Effector memory CD8-positive, alpha-beta T cell (primary cell): ENCODE measurements at places on chromosomes 1 and 21.

- DNase-seq, result no peak
Observed at GRCh38 chr1:150182247-150182646, 32.5 kb downstream of the PLEKHO1 start.

GRCh38 chr1:11777658-11778322 is 15.8 kb downstream of the C1orf167 start:
- no peak for DNase-seq

DNA sequence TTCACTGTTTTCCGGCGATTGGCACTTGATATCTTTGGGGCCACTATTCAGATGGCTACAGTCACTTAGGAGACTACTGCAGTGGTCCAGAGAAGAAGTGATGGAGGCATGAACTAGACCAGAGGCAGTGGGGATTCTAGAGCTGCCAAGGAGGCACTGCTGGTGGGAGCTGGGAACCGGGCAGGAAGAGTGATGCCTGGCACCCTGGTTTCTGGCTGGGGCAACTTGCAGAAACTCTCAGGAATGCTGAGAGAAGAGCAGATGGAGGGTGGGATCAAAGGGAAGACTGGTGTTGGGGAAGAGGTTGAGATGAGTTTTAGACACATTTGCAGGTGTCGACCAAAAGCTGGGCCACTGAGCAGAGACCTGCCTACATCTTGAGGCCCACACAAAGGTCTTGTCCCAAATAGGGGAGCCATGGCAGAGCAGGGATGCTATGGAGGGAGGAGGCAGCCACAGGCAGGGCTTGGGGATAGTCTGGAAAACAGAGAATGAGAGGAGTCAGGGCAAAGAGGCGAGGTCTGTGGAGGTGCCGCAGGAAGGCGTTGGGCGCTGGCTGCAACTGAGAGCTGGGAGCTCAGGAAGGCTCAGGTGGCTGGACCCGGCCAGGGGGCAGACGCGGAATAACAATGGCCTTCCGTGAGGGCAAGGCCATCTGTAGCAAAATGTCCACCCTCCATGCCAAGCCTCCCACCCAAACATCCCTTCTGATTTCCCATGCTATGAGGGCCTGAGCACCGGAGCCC is 118.9 kb downstream of the TOMM20 start:
- no peak for DNase-seq

DNA sequence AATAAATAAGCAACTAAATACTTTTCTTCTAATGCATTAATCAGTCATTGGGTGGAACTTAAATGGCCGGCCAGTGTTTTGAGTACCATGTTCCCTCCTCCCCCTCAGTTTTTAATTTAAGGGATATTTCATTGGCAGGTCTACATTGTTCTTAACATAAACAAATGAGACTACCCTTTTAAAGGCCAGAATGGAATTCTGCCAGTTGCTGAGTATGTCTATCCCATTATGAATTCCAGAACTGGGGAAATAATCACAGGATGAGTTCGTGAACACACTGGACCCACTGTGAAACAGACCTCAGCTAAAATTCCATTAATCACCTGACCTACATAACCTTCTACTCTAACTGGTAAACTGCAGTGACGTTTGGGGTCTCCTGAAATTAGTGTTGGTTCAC is 305.5 kb upstream of the PKN2 start:
- no peak for DNase-seq

GRCh38 chr1:246772686-246773085 is 48.5 kb downstream of the SCCPDH start:
- no peak for DNase-seq

- DNase-seq, result no peak
Observed at GRCh38 chr1:74677926-74678325, 4.3 kb upstream of the ERICH3 start.

DNA sequence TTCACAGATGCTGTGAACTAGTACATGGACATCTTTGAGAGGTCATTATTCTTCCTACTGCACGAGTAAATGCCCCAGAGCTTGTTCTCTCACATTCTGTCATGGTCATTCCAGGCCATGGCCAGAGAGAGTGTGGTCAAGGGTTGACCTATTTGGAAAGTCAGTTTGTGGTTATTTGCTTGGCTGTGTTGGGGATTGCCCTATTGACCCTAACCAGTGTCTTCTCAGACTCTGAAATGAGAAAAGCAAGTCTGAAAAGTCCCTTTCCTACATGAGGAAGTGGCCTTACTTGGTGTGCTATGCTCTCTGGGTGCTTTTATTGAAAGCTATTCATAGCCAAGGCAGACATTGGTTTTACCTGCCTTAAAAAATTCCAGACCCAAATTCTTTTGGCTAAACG is 26.6 kb downstream of the CLIC6 start:
- no peak for DNase-seq

- DNase-seq, result peak; percentile 7
Observed at GRCh38 chr1:206816390-206817287, 44.3 kb upstream of the IL10 start.

DNA sequence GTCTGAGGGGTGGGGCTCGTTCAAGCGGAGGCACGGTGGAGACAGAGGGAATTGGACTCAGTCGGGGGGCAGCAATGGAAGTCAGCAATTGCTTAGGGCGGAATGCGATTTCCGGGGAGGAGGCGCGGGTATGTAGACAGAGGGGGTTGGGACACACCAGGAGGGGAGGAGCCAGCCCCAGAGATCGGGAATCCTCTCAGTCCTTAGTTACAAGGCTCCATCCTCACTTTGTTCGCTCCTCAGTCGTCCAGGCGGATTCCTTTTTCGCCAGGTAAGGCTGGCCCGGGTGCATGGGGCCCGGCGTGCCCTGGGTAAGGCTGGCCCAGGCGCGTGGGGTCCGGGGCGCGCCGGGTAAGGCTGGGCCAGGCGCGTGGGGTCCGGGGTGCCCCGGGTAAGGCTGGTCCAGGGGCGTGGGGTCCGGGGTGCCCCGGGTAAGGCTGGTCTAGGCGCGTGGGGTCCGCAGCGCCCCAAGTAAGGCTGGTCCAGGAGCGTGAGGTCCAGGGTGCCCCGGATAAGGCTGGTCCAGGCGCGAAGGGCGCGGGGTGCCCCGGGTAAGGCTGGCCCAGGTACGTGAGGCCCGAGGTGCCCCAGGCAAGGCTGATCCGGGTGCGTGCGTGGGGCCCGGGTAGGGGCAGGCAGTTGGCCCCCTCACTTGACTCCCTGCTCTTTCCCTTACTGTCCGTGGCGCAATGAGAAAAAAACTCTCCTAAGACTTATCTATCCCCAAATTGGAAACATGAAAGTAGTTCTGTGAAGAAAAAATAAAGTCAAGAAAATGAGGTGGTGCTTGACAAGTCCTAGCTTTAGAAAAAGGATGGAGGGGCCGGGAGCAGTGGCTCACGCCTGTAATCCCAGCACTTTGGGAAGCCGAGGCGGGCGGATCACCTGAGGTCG is at the start of gene L1TD1:
Gene L1TD1, plus strand, starts transcription at position 199 of the 894 bp plus-strand sequence. CDS start 11,780 bp downstream, outside the sequence.
- no peak for DNase-seq

DNA sequence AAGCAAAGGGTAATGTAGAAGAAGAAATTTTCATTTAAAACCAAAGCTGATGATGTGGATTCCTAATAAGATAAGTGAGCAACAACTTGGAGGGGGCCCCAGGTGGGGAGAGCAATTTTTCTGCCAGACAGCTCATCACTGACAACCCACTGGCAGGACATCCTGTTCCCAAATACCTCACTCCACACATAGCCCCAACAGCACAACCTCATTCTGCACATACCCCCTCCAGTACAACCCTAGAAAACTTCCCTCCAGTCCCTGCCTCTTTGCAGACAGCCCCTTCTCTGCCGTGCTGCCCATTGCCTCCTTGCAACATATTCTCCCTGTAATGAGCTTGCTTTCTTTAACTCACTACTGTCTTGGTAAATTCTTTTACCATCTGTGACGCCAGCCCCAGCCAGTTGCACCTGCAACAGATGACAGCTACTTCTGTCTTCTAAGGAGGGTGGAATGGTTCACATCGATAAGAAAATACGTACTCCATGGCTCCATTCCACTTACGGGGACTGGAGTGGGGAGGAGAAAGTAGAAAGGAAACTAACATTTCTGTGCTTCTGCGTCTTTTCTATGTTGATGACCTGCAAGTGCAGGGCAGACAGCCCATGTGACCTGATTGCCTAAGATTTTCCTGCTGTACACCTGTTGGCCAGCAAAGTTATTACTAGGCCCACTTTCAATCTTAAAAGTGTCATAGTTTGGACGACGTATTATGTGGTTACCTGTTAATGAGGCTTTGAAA is 14.7 kb downstream of the RHEX start:
- DNase-seq, result no peak

GRCh38 chr1:2208309-2209239 is 14.0 kb upstream of the FAAP20 start:
- DNase-seq, result no peak

DNA sequence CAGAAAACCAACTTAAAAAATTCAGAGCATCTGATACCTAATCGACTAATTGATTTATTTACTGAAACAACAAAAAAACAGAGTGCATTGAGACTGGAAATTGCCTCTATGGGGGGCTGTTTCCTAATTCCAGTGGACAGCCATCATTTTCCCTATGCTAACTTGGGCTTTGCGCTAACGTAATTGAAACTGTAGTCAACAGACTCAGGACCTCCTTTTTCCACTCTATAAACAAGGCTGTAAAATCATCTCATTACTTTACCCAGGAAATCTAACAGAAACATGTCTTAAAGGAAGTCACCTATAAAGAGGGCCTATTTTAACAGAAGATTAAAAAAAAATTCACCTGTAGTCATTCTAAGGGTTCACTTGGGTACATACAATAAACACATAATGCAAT is 2.1 kb downstream of the ERG start:
- no peak for DNase-seq

- no peak for DNase-seq
Observed at GRCh38 chr1:239140968-239141367, 245.4 kb upstream of the CHRM3 start.

- no peak for DNase-seq
Observed at GRCh38 chr1:37814252-37814651, 6.2 kb upstream of the YRDC start.

GRCh38 chr1:248787430-248787829 is 31.9 kb upstream of the LYPD8 start:
- DNase-seq, result no peak

GRCh38 chr1:57423135-57423655 is 665 bp downstream of the DAB1 start:
- no peak for DNase-seq

GRCh38 chr1:201112173-201112731 is at the start of gene CACNA1S:
TSS of gene CACNA1S (minus strand) at chr1:201112426. CDS start at chr1:201112339, 87 bp downstream.
- no peak for DNase-seq

GRCh38 chr1:175072099-175072951 is 4.7 kb downstream of the TNN start:
- no peak for DNase-seq

- DNase-seq, result no peak
Observed at GRCh38 chr1:54402896-54403295, 3.3 kb downstream of the SSBP3 start.

DNA sequence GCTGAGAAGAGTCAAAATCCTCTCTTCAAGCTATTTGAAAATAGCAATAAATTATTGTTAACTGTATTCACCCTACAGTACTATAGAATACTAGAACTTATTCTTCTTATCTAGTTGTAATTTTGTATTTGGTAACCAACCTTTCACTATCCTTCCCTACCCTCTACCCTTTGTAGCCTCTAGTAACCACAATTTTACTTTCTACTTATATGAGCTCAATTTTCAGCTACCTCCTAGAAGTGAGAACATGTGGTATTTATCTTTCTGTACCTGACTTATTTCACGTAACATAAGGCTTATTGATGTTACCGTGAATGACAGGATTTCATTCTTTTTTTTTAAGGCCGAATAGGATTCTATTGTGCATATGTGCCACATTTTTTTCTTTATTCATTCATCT is 30.0 kb downstream of the ZC3H11B start:
- DNase-seq, result no peak

GRCh38 chr1:156376146-156376545 is 7.1 kb downstream of the RHBG start:
- no peak for DNase-seq

DNA sequence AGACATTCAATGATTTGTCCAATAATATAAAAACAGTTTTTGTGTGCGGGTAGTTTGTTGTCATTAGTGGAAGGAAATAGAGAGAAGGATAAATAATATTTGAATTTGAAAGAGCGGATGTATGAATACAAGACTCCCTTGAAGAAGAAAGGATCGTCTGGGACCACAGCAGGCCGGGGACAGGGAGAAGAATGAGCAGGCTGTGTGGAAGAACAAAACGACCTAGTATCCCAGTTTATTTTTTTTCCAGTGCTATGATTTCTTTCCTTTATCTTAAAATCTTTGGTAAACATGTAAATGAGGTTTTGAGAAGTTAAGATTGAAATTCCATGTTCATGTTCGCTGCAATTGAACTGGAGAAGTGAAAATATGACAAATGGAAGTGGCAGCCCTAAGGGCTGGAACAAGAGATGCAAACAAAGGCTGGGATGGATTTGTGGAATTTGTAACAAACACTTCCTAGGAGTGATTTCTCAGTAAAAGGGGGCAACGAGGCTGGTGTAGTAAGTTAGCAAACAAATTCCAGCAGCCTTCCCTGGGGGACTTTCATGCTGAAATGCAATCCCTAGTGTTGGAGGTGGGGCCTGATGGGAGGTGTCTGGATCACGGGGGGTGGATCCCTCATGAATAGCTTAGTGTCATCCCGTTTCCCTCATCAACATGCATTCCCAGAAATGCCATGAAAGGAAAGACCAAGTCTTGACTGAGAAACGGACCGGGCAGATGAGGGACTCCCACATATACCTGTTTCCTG is 10.2 kb upstream of the IFI16 start:
- DNase-seq, result no peak

GRCh38 chr1:108829498-108829916 is 27.4 kb downstream of the AKNAD1 start:
- no peak for DNase-seq

DNA sequence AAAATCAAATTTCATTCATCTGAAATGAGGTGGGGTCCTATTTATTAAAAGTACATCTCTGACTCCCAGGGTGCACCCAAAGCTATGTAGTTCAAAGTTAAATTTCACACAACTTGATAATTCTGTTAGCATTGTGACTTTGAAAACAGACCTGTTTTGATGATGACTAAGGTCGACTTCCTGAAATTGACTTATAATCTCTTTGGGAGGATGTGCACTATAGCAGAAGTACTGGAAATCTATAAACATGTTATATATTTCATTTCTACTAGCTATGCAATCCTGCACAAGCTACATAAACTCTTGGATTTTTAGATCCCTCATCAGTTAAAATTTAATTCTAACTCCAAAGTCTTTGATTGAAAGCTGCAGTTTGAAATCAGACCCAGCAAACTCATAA is 507.6 kb downstream of the NEGR1 start:
- no peak for DNase-seq

DNA sequence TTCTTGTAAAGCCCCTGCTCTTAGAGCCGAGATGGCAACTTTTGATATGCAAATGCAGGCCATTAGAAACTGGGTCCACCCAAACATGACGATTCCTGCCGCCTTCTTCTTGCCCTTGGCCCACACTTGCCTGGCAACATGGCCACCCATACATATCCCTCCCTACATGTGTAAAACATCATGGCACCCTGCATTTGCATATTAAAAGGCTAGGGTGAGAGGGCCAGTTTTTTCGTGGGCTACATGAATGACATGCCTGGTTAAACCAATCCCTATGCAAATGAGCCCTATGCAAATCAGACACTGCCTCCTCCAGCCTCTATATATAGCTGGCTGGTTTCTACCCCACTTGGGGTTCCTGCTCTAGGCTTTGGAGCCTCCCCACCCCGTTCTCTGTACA is 18.8 kb downstream of the PLA2G2A start:
- DNase-seq, result no peak
